MG63 (cell line): ENCODE measurements at places on chromosomes 1 and 21. TPM values are rescaled to one million over a fixed set of nuclear protein-coding genes. Genes with fewer than 3 reads are reported as not detected.

Gene HNRNPCL4
- total RNA-seq, result not detected in 2 replicates

Gene TDRD10
- not detected in 2 replicates for total RNA-seq

Gene HORMAD1
- total RNA-seq, result 0.95 TPM in 1 of 2 replicates, not detected in the other

Gene LEFTY1
- total RNA-seq, result not detected in 2 replicates

Gene PRDM16
- total RNA-seq, result 0.95 TPM in 1 of 2 replicates, not detected in the other

Gene SPRR2B
- not detected in 2 replicates for total RNA-seq

Gene SMPDL3B
- not detected in 2 replicates for total RNA-seq

Gene IL20
- not detected in 2 replicates for total RNA-seq

Gene SH2D1B
- total RNA-seq, result not detected in 2 replicates

Gene THEMIS2
- total RNA-seq, result 8.9 and 9.0 TPM in 2 replicates

Gene TNFRSF4
- not detected in 2 replicates for total RNA-seq

Gene MCOLN3
- 0.35 and 0.82 TPM in 2 replicates for total RNA-seq

Gene RNU1-2
- not detected in 2 replicates for total RNA-seq

Gene ABL2
- 31.3 and 33.6 TPM in 2 replicates for total RNA-seq

DNA sequence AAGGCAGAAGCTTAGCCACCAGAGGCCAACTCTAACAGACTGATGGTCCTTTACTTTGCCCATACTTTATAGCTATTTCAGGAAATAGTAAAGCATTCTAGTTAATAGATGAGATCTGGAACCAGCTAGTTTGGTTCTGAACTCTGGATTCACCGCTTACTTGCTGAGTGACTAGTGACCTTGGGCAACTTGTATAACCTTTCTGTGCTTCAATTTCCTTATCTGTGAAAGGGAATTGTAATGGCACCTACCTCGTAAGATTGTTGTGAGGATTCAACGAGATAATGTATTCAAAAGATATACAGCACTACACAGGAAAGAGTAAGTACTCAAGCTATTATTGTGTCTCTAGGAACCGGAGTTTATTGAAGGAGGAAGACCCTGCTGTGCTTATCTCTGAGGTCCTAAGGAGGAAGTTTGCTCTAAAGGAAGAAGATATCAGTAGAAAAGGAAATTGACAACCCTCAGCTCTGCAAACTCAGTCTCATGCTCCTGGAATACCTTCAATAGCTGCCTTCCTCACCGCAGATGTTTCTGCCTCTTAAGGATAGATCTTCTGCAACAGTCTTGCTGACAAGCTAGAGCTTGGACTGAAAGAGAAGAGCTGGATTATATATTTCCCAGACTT lies 11.9 kb downstream of the MTFR1L start:
- DNase-seq, result no peak

DNA sequence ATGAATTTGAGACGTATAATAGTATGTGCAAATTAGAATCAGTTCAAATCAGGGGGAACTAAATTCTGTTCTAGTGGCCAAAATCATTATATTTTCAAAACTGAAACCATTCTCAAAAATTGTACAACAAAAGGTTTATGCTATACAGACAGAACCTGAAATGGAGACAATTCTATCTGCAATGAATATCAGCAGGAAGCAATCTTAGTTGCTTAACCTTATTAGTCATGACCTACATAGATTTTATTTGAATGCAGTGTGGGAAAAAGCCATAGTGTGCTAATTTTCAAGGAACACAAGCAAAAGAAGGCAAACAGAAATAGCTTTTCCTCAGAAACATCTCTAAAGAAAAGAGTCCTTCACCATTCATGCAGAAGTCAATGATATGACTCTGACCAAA lies 6.5 kb downstream of the AK5 start:
- no peak for DNase-seq

DNA sequence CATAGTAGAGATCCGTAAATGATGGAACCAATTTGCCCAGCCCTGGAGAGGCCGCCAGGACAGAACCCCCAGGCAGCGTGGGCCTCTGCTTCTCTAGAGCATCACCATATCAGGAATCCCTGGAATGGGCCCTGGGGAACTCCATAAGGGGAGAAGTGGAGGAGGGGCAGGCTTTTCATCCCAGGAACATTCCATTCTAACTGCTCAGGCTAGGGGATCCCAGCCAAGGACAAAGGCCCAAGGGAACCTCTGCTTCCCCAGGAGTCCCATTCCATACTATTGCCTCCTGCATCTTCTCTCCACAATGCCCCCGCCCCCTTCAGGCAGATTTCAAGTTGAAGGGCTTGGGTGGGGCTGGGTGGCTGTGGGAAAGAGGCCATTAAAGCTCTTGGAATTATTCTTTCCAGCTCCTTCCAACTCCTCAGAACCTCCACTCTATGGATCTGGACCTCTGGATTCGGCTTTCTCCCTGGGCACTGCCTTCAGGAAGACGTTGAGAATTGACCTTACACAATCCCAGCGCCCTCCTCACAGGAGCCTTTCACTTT lies 6.0 kb downstream of the TRNP1 start:
- DNase-seq, result peak; percentile 87

DNA sequence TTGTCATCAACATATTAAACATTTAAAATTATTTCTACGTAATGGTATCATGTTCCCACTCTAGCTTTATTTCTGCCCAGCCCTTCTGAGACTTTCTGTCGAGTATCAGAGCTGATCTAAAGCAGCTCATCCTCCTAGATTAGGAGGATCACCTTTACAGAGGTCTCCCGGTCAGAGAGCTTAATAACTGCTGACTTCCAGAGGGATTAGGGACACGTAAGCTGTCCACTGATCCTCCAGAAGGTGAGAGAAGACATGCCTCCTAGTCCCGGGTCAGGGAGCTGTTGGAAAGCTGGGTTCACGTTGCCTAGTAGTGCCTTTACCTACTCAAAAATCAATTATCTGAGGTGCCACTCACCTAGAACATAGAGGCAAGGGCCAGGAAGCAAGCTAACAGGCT lies 31.2 kb upstream of the NADK start:
- no peak for DNase-seq

DNA sequence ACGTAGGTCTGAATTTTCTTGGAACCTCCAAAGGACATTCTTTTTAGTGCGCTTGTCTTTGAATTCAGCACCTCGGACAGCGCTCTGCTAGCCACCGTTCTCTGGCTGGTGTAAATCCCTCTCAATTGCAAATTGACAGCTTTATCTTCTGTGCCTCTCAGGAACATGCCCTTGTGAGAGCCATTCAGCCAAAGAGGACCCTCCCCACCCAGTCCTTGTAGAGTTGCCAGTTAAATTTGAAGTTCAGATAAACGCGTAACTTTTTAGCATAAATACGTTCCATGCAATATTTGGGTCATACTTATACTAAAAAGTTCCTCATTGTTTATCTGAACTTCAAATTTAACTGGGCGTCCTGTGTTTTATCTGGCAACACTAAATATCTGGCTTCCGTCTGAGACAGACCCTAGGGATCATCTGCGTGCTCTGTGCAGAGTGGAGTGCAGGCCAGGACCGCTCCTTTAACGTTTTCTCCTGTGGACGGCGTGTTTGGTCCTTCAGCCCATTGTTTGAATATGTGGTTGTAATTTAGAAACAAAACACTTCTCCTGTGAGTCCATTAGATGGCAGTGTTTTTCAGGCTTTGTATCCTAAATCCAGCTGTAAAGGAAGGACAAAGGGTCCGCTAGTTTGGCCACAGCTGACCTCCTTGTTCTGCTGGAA lies 7.0 kb downstream of the KCNAB2 start:
- DNase-seq, result peak; percentile 42

DNA sequence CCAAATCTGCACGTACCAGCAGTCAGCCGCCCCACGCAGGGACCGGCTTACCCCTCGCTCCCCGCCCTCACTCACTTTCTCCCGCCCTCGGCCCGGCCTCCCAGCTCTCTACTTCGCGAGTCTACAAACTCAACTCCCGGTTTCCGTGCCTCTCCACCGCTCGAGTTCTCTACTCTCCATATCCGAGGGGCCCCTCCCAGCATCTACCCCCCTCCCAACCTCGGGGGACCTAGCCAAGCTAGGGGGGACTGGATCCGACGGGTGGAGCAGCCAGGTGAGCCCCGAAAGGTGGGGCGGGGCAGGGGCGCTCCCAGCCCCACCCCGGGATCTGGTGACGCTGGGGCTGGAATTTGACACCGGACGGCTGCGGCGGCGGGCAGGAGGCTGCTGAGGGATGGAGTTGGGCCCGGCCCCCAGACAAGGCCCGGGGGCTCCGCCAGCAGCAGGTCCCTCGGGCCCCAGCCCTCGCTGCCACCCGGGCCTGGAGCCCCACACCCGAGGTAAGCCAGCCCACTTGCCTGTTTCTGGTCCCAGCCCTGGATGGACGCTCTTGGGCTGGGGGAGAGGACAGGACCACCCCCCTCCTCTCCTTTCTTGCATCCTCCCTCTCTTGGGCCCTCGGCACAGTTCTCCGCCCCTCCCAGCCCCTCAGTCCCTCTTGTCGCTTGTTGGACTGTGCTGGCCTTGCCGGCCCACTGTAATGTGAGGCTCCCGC lies at the start of gene ARTN:
TSS of gene ARTN (plus strand) at position 416 of the 715 bp plus-strand sequence. CDS start 1,856 bp downstream, outside the sequence.
- no peak for DNase-seq

GRCh38 chr1:47219590-47220220 lies 12.3 kb downstream of the TAL1 start:
- no peak for DNase-seq

GRCh38 chr1:10114746-10115145 lies 82.0 kb downstream of the UBE4B start:
- no peak for DNase-seq

DNA sequence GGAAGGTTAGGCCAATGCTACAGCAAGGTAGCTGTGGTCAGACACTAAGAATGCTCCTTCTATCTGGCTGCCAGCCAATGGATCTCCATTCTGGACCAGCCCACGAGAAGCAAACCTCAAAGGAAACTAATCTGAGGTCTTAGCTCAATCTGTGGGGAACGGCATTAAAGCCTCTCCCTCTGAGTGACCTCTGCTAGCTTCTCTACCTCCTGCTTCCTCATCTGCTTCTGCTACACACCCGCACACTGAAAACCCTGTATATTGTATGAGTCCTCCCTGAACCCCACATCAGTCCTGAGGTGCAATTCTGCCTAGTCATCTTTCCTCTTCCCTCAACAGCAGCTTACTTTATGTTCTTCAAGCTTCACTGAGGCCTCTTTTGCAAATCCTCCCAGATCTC lies 6.9 kb upstream of the GALE start:
- no peak for DNase-seq

- peak; percentile 96 for DNase-seq
Observed at GRCh38 chr1:41501581-41501980, 17.1 kb upstream of the EDN2 start.

GRCh38 chr1:111227851-111228747 lies 586 bp downstream of the CHI3L2 start:
- peak; percentile 88 for DNase-seq

DNA sequence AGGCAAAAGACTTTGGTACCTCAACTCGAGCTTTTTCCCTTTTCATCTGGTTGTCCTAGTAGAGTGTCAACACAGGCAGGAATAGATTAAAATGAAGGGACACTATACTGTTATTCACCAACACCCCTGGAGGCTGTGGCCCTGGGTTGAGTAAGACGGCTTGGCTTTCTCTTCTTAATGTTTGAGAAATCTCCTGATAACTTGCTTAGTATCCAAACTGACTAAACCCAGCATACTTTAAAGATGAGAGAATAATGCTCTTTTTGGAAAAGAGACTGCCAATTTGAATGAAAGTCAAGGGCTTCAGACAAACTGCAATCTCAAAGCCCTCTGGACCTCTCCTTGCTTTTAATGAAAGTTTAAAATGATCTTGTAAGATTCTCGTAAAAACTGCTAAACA lies 2.6 kb upstream of the SLC30A1 start:
- DNase-seq, result peak; percentile 78

GRCh38 chr21:42614811-42615351 lies 38.5 kb upstream of the PDE9A start:
- peak; percentile 47 for DNase-seq

DNA sequence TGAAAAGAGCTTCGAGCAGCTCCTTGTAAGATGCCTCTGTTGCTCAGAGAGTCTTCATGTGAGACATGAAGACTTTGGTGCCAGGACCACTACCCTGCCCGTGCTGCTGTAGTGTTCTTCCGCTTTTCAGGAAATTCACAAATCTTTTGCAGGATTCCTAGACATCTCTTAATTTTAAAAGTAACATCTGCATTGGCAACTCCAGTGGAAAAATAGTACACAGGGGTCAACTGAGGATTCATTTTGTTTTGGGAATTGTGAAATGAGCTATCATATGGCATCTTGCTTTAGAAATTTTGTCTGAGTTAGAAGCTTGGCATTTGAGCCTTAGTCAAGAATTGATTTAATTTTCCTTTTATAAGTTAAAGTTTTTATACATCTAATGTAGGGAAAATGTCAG lies 7.2 kb downstream of the PRDM2 start:
- no peak for DNase-seq

- no peak for DNase-seq
Observed at GRCh38 chr1:12012560-12013316, 6.6 kb upstream of the MIIP start.

- no peak for DNase-seq
Observed at GRCh38 chr1:152415454-152416227, 1.6 kb upstream of the CRNN start.

- no peak for DNase-seq
Observed at GRCh38 chr1:159826441-159827101, at the start of gene SLAMF8. TSS of gene SLAMF8 (plus strand) at chr1:159826873. CDS start at chr1:159826899, 26 bp downstream.

DNA sequence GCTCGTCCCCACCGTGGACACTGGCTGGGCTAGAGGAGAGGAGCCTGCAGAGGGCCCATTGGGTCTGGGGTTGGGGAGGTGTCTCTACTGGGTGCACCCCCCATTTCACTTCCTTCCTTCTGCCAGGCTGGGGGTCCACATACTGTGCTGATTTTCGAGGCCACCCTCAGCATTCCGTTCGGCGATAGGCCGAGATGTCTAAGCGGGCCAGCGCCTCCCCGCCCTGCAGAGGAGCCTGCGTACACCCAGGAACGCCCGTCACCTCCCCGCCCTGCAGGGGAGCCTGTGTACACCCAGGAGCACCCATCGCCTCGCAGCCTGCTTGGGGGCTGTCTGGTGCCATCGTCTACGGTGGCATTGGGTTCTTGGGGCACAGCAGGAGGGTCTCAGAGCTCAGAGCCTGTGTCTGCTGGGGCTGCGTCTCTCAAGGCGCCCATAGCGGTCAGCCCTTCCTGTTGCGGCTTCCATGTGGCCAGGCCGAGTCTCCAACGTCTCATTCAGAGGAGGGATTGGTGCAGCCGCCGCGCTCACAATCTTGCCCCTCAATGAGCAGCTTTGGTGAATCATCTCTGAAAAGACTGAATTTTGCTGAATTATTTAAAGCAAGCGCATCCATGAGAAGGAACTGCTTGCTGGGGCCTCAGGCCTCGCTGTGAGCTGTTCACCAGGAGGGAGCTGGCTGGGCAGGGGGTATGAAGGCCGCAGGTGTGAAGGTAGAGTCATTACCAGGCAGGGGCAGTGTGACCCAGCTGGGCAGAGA lies 30.7 kb upstream of the AGPAT3 start:
- DNase-seq, result no peak

GRCh38 chr1:160117709-160118183 lies 2.2 kb downstream of the ATP1A2 start:
- DNase-seq, result peak; percentile 73
